Stimulated activated CD4-positive, alpha-beta T cell treated with anti-CD3 and anti-CD28 coated beads, Interleukin-4, amount 100 ng/mL, for 24 hours (primary cell): ENCODE measurements at places on chromosomes 3 and 15.

- no peak for DNase-seq
Observed at GRCh38 chr15:80557441-80558234, 137.5 kb upstream of the ABHD17C start.

DNA sequence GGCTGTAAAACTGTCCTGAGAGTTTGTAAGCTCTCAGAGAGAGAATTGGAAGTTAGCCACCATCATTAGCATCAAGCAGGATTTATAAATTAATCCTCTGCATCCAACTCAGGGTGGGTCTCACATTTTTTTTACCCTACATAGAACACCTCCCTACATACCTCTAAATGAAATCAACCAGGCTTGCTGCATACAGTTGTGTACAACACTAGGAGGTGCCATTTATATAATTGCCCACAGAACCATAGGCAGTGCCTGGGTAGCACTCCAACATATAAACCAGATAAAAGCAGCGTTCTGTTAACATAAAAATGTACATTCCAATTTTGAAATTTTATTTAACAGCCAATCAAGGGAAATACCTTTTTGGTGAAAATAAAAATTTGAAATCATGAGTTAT, 48.2 kb upstream of the SELENOK start:
- no peak for DNase-seq

- no peak for DNase-seq
Observed at GRCh38 chr3:150349314-150350097, 58.6 kb upstream of the TSC22D2 start.

- DNase-seq: no peak
Observed at GRCh38 chr3:46862369-46863025, 747 bp downstream of the MYL3 start.

DNA sequence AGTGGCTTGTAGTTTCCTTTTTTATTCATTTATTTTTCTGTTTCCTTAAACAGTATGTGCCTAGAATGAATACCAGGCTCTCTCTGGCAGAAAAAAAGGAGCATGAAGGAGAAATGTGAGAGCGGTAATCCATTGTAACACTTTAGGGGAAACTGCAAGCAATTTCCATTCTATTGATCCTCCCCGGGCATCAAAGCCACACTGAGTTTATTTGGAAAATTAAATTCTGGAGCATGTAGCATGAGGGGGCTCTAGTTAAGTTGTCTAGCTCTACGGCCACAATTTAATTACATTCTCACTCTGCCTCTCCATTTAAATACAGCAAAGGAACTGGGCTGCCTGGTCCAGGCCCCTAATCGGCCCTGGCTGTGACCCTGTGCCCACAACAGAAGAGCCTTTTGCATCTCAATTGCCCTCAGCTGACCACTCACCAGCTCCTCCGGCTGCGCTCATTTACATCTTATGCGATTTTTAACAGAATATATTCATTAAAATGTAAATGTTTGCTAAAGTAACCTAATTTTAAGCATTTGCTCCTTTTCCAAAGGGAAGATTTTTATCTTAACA, 72.9 kb downstream of the MEGF11 start:
- no peak for DNase-seq

DNA sequence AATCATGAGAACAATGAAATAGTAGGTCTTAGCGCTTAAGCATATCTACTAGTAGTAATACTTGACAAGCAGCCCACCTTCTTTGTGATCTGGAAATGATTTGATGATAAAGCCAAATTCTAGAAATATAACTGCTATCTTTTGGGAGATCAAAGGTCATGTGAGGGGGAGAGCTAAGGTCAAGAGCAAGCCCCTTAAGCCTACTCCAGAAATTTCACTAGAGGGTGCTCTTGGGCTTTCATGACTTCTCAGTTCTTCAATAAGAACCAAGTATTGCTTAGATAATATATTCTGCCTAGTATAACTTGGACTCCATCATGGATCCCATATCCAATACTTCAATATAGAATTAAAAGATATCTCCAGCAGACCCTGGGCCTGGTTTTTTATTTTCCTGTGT, 319.6 kb downstream of the ZBTB20 start:
- DNase-seq: no peak

DNA sequence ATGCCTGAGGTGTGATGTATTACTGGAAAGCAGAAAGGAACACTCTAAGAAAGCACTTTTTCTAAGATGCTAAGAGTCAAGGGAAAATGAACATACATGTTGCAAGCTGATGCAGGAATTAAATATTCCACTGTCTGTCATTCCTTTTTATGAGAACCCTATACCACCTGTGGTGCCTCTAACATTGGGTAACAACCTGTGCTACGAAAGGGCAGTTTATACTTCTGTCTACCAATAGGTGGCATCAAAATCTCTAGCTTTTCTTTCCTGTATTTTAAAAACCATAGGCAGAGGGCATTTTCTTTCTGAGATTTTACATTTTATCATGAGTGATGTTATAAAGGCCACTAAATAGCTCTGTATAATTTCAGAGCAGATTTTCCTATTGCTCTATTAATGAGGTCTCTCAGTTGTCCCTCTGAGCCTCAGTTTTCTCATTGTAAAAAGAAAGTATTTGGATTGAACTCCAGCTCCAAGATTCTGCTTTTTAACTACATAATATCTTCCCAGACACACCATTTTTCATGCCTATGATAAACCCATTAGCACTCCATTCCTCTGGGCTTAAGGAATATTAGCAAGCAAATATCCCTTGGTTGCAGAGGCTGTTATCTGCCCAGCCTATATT, 3.5 kb upstream of the CPNE4 start:
- DNase-seq: no peak

GRCh38 chr3:23602971-23603370, 202.8 kb upstream of the UBE2E1 start:
- DNase-seq: no peak

DNA sequence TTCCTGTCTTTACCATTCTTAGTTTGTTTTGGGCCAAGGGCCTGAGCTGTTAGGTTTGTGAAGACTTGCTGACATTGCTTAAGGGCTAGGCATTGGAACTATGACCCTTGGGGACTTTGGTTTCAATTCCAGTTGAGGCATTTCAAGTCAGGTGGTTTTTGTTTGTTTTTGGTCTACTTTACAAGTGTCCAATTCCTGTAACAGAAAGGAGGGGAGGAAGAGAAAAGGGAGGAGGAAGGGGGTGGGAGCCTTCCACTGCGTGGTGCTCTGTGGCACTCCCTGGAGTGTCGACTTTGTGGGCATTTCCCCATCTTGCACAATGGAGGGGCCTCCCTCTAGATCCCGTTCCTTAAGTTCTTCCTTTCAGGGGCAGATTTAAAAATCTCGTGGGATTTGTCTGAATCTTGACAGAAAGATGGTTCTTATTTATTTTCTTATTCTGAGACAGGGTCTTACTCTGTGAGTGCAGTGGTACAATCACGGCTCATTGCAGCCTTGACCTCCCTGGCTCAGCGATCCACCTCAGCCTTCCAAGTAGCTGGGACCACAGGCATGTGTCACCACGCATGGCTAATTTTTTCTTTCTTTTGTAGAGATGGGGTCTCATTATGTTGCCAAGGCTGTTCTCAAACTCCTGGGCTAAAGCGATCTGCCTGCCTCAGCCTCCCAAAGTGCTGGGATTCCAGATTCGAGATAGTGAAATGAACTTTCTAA, 59.5 kb upstream of the RYK start:
- no peak for DNase-seq

- no peak for DNase-seq
Observed at GRCh38 chr3:24829629-24830229, 335.1 kb upstream of the THRB start.

GRCh38 chr3:73447111-73447510, 177.6 kb downstream of the PDZRN3 start:
- DNase-seq: no peak

DNA sequence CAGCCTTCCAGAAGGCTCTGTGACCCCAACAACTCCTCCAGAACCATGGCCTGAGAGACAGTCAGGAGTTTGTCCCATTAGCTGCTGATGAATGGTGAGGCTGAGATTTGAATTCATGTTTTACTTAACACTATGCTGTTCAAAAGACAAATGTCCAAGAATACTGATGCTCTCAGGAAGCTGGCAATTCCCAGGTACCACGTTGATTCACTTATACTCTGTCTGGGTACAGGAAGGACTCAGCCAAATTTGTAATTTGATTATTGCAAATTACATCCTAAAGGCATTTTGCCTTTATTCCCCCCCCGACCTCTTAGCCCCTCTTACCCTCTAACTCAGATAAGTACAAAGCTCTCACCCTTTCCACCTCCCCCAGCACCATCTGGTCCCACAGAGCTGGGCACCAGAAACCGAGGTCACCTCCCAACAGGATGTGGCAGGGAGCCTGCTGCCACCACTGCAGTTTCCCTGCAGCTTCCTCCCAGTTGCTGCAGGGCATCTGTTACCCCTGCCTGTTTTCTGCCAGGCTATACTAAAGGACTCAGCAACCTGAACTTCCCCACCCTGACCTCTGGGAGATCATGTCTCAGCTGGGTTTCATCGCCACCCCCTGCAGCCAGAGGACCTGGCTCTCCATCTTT, 33.6 kb downstream of the EAF1 start:
- DNase-seq: no peak

- no peak for DNase-seq
Observed at GRCh38 chr15:68749793-68750192, 70.9 kb downstream of the ANP32A start.

- DNase-seq: no peak
Observed at GRCh38 chr3:134704556-134704955, 53.7 kb upstream of the KY start.

GRCh38 chr3:42980209-42980608, 1.1 kb downstream of the GASK1A start:
- no peak for DNase-seq

DNA sequence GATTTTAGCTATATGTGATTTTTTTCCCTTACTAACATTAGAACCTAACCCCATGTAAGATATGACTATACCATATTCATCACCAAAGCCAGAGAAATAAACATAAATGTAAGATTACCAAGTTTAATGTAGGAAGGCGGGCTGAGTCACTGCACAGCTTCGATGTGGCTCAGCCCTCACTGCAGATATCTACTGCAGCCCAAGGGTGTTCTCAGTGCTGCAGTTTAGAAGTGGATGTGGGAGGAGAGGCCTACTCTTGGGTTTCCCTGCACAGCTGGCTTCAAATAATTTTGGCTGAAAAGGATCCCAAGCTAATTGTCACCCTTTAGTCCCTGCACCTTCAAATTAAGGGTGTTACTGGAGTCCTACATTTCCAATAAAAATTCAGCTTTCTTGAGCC, 9.3 kb downstream of the ARPP19 start:
- DNase-seq: peak; percentile 67

DNA sequence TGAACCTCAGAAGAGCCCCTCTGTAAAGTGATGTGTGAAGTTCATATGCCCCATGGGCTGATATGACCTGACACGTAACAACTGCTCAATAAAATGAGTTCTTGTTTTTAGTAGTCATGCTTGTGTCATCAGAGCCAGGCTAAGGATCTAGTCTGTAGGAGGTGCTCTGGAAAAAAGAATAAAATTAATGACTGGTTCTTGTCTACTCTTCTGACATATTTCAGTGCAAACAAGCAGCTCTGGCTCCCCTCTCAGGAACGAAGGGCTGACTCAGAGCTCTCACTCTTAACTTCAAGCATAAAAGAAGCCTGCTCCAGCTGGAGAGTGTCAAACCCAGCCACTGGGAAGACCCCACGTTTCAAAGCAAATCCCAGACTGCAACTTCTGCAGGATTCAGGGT, 77.0 kb downstream of the LRIG1 start:
- DNase-seq: peak; percentile 16

DNA sequence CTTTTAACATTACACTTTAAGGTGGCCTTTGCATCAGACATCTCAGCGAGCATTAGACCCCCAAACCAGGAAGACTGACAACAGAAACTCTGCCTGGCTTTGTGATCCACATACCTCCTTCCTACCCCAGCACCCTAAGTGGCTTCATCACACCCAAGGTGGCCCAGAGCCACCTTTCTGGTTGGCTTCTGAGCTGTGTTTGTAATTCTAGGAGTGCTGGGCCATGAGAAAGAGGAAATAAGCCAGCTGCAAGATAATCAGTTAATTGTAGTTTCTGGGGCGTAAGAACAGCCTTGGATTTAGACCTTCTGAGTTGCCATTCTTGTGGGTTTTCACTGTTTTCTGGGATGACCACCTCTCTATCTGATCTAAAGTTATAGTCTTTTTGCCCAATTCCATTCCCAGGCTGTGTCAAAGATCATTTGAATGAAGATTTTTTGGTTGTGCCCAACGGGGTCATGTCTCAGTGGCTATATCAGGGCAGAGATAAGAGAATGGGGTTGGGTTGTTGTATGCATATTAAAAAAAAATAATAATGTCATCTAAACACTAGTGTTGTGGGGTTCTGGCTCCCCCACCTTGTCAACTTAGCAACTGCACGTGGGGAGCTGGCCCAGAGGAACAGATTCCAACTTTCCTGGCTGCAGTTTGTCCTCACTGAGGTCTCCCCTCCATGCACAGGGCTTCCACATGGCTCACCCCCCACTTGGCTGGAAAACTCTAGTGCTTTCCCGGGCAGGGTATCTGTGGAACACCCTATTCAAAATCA, 234.8 kb upstream of the WNT5A start:
- no peak for DNase-seq

DNA sequence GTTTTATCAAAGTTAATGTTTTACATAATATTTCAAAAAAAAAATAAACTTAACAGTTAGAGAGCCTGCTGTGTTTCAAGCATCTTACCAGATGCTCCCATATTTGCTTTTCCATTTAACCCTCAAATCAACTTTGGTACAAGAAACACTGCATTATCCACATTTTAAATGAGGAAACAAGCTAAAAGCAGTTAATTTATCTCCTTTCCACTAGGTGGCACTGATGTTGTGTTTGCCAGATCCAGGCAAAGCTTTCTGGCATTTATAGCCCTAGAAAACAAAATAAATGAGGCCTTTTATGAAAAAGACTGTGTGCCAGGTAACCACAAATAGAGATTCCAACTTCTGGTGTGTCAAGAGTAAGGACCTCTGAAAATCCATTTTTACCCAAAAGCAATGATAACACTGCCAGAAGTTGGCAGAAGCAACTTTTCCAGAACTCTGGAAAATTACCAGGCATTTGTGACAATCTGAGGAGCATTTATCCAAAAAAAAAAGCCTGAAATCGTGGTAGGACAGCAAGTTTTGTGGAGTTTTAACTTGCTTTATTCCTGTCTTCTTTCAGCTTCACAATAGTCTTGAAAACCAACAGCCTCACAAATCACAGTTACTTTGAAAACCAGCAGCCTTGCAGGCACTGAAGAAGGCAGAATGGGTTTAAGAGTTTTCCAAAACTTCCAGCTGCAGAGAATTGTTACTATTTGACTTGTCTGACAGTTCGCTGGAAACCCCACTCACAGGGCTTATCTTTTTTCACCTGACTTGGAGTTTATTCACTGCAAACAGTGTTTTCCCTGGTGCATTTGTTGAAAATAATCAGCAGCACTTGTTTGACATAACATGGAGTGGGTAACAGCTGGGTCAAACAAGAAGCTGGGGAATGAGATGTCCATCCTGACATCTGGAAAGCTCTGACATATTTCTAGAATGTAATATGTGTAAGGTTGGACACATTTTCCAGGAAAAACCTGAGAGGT, 9.2 kb downstream of the FAM162A start:
- peak; percentile 25 for DNase-seq

DNA sequence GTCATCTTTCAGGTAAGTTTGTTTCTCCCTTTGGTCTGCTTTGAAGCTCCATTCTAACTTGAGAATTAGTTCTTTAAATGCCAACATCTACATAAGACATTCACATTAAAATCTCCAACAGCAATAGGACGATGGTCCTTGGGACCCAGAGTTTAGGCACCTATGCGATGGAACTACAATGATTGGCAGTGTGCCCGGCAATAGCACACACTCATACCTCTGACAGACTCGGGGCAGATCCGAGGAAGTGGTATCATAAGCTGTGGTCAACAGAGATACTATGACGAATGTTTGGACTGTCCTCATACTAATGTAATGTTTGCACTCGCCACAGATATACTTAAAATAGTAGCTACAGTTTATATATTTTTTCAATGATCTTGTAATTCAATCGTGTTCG, 34.2 kb upstream of the NR2F2 start:
- no peak for DNase-seq
